ENCODE measurements at places on chromosomes 11 and 22. TPM values are rescaled to one million over a fixed set of nuclear protein-coding genes. Genes with fewer than 3 reads are reported as not detected.

DNA sequence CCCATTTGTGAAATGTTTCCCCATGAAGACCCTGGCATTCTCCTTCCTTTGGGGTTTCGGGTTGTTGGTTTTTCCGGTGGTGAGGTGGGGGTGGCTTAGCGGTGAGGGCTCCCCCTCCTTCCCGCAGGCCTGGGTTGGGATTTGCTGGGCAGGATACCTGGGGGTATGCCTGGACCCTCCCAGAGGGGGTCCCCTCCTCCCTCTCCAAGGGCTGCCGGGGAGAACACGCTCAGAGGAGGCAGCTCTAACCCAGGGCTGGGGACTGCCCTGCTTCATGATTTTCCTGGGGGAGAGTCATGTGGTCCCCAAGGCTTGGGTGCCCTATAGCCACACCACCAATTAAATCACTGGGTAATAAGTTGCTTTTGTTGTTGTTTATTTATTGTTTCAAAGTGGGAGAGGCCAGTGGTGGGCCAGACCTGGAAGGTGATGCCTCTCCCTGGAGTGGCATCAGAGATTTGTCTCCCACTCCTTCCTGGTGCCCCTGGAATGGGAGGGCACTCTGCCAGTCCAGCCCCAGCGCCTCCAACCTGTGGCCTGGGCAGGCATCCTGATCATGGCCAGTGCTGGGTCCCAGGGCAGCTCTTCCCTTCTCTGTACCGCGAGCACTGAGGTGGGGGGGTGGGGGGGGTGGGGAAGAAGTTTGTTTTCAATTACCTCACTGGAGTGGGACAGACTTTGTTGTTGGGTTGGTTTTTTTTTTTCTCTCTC lies 1.3 kb upstream of the CLCF1 start:
- no peak for DNase-seq

DNA sequence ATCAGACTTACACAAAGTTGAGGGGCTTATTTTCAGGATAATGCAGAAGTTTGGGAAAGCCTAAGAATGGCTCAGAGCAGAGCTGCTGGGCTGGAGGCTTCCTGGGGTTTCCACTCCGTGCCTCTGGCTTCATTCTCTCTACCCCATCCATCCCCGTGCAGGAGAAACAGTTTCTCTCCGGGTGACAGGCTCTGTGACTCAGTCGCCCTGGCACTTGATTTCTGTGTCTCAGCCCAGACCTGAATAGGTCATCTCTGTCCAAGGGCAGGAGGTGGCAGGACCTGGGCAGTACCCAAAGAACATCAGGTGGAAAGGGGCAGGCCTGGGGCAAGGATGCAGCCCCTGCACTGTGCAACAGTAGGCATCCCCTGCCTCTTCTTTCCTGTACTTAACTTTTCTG lies 38.4 kb upstream of the RTL6 start:
- no peak for DNase-seq

- no peak for DNase-seq
Measured at GRCh38 chr11:74330075-74330858, 18.8 kb upstream of the P4HA3 start.

DNA sequence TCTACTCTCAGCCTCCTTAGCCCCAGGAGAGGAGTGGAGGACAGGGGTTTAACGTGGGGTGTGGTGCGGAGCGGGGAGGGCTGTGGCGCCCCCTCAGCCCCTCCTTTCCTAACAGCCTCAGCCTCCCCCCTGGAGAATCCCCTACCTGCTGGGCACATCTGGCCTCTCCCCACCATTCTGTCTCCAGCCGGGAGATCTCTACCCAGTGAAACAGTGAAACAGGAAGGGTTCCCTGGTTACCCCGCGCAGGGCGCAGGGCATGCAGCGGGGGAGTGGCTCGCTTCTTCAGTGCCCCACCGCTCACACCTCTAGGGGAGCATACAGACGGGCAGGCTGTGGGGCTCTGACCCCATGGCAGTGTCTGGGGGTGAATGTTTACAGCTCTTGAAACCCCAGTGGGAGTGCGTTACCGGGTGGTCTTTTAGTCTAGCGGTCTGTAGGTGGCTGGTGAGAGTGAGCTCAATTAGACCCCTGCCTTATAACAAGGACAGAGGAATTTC lies 54.7 kb upstream of the CCDC188 start:
- DNase-seq: no peak

GRCh38 chr11:124656774-124657630 lies 16.5 kb downstream of the SIAE start:
- DNase-seq: no peak

DNA sequence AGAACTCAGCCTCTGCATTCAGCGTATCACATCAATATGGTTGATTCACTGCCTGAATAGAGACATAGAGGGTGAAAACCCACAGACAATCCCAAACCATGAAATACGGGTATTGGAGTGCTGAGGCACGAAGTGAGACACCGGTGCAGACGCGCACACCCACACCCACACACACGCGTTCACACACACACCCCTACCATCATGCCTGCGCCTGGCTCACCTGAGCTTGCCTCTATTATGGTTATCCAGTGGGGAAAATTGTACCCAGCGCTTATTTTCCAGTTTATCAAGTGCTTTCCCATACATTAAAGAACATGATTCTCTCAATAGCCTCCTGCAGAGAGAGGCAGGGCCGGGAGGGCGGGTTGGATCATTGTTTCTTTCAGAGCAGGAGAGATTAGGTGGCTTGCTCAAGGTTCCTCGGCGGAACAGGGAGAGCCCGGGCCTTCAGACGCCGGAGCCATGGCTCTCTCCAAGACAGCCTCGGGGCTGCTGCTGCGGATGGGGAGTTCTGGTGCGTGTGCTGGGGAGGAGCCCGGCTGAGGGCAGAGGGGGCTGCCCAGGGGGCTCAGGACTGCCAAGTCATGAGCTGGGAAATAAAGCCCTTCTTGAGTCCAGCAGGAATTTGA lies 78.9 kb upstream of the THY1 start:
- no peak for DNase-seq

GRCh38 chr11:2803186-2804091 lies 82.1 kb downstream of the CDKN1C start:
- DNase-seq: no peak

DNA sequence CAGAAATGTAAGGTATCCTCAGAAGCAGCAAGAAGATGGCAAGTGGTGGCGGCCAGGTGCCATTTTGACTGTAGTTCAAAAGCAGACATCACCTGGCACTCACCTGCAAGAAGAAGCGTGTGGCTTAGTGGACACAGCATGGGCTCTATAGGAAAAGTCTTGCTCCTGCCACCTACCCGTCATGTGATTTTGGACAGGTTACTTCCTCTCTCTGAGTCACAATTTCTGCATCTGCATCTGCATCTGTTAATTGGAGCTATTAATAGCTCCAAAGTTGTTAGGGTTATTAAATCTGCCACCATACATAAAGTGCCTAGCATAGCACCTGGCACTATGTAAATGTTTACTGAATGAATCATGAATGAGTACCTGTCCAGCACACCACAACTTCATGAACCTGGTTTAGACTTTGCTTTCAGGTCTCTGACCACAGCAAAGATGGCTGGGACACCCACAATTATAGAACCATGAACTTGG lies 16.8 kb downstream of the RAB30 start:
- DNase-seq: no peak

DNA sequence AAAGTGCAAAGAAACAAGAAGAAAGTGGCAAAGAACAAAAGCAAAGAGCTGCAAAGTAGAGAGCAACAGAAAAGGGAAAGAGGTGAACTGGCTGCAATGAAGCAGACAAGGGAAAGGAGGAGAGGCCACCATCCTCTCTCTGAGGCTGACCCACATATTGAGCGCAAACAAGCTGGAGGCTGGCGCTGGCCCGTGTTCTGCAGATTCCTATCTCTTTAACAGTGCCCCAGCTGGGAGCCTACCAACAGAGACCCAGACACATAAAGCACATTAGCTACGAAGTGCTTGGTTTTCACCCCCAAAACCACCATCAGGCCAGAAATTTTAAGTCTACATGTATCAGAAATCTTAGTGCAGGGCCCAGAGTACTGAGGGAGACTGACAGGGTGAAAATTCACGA lies 17.6 kb downstream of the NCAPD3 start:
- no peak for DNase-seq

DNA sequence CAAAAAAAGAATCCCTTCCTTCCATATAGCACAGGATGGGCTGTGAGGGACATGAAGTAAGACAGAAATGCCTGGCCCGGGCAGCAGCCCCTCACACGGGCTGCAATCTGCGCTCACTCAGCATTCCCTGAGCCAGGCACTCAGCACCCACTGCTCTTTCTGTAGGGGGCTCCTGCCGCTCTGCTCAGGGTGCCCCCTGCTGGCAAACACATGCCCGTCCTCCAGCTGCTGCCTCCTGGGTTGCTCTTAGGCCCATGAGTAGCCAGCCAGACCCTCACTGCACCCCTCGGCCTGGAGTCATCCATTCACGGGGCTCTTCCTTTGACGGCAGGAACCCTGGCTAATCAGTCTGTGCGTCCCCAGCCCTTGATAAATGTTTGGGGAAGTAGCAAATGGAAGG lies 6.9 kb downstream of the MCAT start:
- no peak for DNase-seq

DNA sequence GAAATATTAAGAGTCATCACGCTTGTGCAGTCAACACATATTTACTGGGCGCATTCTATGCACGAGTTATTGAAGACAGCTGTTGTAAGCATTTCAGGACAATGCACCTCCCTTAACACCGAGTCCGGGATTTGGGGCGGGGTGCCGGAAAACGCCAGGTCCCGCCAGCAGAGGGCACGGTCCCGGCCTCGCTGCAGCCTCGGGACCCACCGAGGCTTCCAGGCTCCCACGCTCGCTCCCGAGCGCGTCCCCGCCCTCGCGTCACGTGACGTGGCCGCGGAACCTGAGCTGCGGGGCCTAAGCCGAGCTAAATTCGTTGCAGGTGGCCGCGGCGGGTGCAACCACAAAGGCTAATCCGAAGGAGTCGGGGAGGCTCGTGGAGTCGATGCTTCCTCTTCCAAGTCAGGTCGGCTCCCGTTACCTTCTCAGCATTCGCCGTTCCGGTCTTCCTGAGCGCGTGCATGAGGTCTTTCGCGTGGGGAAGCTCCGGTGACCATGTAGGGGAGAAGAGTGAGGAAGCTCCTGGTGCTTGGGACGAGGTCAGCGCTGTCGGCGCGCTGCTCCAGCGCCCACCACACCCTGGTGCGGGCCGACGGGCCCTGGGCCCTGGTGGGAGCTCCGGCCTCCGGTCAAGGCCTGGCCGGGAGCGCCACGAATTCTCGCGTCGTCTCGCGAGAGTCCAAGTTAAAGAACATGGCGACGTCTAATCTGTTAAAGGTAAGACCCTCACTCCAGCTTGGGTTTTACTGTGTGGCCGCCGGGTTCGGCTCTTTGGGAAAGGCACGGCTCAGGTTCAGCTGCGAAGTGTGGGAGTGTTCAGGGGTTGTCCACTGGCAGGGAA lies at the start of gene CUL5:
TSS of gene CUL5 (plus strand) at position 243 of the 841 bp plus-strand sequence. CDS start at position 694, 451 bp downstream.
- peak; percentile 93 for DNase-seq

Gene AMOTL1
- polyA plus RNA-seq: 46.4 TPM

Gene NLRP6
- polyA plus RNA-seq: 0.35 TPM

Gene FAM83F
- 2.5 TPM for polyA plus RNA-seq

Gene PITPNM1
- 28.6 TPM for polyA plus RNA-seq

Gene NOX4
- 62.9 TPM for polyA plus RNA-seq

Gene ARL2
- 45.6 TPM for polyA plus RNA-seq

Gene RTN4R
- polyA plus RNA-seq: 3.4 TPM

Gene ANGPTL5
- not detected for polyA plus RNA-seq

Gene OR52E8
- not detected for polyA plus RNA-seq

All from left kidney (tissue), 8 donors.